IgD-negative memory B cell (primary cell): ENCODE measurements at places on chromosomes 3 and 15. TPM values are rescaled to one million over a fixed set of nuclear protein-coding genes. Genes with fewer than 3 reads are reported as not detected.

Gene HEXA
- 102 TPM for polyA plus RNA-seq

Gene TAGLN3
- polyA plus RNA-seq, result not detected

Gene FEZF2
- polyA plus RNA-seq, result not detected

Gene HIGD2B
- polyA plus RNA-seq, result not detected

Gene KBTBD13
- not detected for polyA plus RNA-seq

Gene MAP3K13
- polyA plus RNA-seq, result 53.4 TPM
